ENCODE measurements at places on chromosomes 6 and 20.

DNA sequence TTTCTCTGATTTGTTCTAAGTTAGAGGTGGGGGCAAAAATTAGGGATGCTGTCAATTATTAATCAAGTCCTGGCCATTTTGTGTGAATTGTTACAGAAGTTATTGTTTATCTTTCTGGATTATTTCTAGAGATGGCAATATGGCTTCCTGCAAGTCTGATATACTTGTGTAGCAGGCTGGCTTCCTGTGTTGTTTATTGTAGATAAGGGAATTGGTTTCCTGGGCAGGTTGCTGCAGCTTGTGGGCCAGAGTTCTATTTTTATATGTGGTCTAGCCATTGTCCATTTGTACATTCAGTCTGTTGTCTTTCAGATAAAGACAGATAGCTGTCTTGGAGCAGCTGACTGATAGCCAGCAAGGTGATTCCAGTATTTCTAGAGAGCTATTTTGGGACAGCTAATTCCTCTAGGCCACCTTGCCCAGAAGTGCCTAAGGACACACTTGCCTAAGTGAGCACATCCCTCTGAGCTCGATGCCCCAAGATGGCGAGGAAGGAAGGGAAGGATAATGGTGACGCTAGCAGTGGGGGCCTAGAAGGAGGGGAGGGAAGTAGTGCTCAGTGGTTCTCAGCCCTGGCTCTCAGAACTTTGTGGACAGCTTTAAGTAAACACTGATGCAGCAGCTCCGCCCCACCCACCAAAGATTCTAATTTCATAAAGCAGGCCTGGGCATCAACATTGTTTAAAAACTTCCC lies 25.5 kb downstream of the DDO start:
- DNase-seq: no peak

DNA sequence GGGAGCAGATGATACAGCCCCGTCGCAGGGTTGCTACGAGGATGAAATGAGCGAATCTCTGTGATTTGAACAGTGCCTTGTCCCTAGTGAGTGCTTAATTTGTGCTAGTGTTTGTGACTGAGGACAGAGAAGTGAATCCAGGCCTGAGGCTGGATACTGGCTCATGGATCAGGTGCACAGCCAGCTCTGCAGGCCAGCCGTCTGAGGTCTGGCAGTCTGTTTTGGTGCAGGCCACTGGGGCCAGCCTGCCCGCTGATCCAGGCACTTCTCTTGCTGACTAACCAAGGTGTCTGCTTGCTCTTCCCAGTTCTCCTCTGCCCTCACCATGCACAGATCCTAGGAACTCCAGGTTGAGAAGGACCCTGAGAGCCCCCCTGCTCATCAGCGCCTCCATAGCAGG lies 181.0 kb downstream of the LRFN2 start:
- DNase-seq: no peak

- DNase-seq: no peak
Measured at GRCh38 chr6:131758920-131759319, 48.1 kb upstream of the CTAGE9 start.

- no peak for DNase-seq
Measured at GRCh38 chr6:50093116-50093937, 43.6 kb upstream of the DEFB112 start.

- DNase-seq: no peak
Measured at GRCh38 chr20:22100686-22101085, 395.2 kb downstream of the PAX1 start.

- DNase-seq: no peak
Measured at GRCh38 chr6:70258483-70258882, 44.4 kb downstream of the COL9A1 start.

DNA sequence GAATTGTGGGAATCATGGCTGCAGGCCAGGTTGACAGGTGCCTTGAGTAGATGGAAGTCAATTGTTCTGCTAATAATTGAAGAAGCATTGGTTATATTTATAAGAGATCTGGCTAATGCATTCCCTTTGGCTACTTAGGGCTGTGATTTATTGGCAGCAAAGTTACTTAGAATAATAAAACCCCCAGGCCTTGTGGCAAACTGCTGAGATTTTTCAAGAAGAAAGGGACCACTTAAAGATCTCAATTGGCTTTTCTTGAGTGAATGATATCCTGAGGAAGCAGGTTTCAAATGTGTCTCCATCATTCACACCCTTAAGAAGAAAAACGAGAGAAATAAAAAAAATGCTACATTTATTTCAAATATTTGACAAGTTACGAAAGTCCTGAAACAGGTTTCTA lies 27.4 kb downstream of the DDO start:
- DNase-seq: no peak

DNA sequence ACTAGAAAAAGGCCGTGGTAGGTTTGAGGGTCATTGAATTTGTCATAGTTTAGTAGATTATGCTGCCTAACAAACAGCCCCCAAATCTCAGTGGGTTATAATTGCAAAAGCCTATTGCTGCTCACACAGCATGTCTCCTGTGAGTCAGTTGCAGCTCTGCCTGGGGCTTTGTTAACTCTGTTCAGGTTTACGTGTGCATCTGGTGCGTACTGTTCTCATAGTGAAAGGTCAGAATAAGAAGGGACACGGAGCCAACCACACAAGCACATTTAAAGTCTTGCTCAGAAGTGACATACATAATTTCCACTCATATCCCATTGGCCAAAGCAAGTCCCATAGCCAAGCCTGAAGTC lies 48.1 kb upstream of the BMP2 start:
- DNase-seq: no peak

DNA sequence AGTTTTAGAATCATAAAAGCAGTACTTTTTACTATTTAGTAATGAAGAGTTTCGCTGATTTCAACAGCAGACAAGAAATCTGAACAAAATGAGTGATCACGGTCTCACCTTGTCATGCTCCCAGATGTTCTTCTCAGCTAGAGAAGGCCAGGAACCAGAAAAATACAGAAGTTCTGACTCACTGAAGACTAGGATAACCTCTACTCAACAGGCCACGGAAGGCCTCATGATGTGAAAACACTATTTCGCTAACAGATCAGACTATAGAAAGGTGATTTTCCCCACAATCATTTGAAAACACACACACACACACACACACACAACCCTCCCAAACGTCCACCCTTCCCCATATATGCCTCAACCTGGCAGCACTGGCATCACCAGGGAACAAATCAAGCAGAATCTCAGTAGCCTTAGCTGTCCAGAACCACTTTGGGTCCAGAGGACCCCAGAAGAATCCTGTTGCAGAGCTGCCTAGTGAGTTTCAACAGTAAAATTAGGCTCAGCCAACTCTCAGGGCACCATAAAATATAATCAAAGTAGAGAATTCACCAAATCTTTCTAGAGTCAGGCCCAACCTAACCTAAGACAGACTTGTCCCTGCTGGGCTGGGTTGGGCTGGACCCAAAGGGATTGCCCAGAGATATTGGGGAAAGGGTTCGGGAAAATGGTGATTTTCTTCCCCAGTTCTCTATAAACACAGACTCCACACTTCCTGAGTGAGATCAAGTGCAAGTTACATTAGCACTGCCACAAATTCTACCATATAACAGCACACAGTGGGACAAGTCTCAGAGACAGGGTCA lies 7.9 kb downstream of the EXOC2 start:
- no peak for DNase-seq

GRCh38 chr6:32854376-32855178 lies 585 bp downstream of the PSMB9 start:
- DNase-seq: no peak

DNA sequence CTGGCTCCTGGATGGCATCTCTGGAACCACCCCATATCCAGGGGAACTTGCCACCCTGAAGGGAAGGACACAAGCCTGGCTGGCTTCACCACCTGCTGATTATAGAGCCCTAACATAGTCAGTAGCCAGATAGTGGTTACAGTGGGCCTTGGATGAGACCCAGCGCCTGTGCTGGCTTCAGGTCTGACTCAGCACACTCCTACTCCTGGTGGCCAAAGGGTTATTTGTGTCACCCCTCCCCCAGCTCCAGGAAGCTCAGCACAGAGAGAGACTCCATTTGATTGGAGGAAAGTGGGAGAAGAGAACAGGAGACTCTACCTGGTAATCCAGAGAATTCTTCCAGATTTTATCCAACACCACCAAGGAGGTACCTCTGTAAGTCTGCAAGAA lies 12.8 kb downstream of the SNX14 start:
- DNase-seq: no peak

GRCh38 chr6:22357724-22358189 lies 60.9 kb upstream of the PRL start:
- DNase-seq: no peak

GRCh38 chr20:59726281-59726595 lies 121.9 kb downstream of the PHACTR3 start:
- DNase-seq: no peak

- DNase-seq: no peak
Measured at GRCh38 chr6:27242589-27243265, 4.8 kb upstream of the PRSS16 start.

DNA sequence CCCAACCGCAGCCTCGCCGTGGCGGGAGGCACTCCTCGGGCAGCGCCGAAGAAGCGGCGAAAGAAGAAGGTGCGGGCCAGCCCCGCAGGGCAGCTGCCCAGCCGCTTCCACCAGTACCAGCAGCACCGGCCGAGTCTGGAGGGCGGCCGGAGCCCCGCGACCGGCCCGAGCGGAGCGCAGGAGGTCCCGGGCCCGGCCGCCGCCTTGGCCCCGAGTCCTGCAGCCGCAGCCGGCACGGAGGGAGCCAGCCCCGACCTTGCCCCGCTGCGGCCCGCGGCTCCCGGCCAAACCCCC lies 525 bp downstream of the PNRC1 start:
- no peak for DNase-seq

DNA sequence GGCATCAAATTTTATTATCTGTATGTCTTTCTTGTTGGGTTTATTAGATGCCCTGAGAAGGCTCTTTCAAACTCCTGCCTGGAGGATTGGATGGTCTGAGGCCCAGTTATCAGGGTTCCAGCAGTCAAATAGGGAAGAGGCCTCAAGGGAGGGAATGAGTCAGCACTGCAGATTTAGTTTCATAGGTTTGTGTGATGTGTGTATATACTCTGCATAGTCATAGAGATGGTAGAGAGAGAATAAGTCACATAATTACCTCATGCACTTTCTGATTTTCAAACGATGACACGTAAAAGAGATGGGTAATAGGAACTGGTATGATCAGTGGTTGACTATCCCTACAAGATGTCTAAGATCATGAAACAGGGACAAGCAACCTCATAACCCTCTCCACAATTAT lies 82.1 kb downstream of the ADAT2 start:
- DNase-seq: no peak

GRCh38 chr6:37102299-37103168 lies 67.4 kb upstream of the PIM1 start:
- DNase-seq: peak; percentile 97

- no peak for DNase-seq
Measured at GRCh38 chr6:111030008-111031007, 48.5 kb downstream of the RPF2 start.

GRCh38 chr6:79410806-79411205 lies 126.4 kb downstream of the LCA5 start:
- DNase-seq: no peak

- DNase-seq: no peak
Measured at GRCh38 chr20:14418376-14418775, 81.0 kb upstream of the FLRT3 start.

GRCh38 chr20:43915211-43916072 lies 790 bp downstream of the TOX2 start:
- peak; percentile 38 for DNase-seq

- DNase-seq: no peak
Measured at GRCh38 chr6:154705471-154706113, 27.6 kb upstream of the SCAF8 start.

GRCh38 chr6:126227833-126228702 lies 111.8 kb upstream of the CENPW start:
- peak; percentile 33 for DNase-seq

All from NCI-H345 (cell line).